ENCODE measurements at places on chromosomes 5 and 9.

GRCh38 chr9:18490641-18491370 lies 16.9 kb downstream of the ADAMTSL1 start:
- no peak for DNase-seq

DNA sequence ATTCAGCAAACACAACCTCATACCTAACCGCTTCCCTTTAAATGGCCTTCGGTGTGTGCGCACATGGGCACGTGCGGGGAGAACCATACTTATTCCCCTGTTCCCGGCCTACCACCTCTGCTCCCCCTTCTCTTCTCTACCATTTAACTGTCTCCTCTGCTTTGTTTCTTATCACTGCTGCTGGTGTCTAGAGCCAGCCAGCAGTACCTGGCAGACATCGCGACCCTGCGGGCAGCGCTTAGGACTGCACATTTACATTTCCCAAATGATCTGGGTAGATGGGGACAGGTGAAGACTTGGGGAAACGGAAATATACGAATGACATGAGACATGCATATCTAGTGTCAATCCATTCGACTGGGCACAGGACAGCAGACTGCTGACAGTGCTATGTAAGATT lies 56.6 kb downstream of the PSMB7 start:
- no peak for DNase-seq

DNA sequence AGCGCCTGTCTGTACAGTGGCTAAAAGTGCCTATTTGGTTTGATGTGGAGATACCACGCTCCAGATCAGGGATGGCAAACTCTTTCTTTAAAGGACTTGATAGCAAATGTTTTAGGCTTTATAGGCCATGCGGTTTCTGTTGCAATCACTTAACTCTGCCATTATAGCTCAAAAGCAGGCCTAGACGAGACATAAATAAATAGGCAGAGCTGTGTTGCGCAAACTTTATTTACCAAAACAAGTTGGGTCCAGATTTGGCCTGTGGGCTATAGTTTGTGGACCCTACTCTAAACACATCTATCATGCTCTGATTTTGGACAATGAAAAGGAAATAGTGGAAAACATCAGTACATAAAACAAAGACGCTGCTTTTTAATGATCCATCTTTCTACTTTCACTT lies 79.2 kb downstream of the PTCH1 start:
- DNase-seq = no peak

GRCh38 chr5:54401515-54401914 lies 54.0 kb upstream of the HSPB3 start:
- no peak for DNase-seq

DNA sequence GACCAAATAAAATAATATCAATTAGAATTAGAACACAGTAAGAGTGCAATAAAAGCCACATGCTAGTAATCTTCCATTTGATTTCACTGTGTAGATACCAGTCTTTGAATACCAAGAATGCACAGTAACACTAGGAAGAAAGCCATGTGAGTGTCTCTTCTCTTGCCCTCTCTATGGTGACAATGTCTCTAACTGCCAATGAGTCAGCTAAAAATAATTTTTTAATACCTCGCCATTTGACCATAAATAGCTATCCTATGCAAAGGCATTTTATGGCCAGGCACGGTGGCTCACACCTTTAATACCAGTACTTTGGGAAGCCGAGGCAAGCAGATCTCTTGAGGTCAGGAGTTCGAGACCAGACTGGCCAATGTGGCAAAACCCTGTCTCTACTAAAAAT lies 30.6 kb downstream of the EDIL3 start:
- DNase-seq = no peak

DNA sequence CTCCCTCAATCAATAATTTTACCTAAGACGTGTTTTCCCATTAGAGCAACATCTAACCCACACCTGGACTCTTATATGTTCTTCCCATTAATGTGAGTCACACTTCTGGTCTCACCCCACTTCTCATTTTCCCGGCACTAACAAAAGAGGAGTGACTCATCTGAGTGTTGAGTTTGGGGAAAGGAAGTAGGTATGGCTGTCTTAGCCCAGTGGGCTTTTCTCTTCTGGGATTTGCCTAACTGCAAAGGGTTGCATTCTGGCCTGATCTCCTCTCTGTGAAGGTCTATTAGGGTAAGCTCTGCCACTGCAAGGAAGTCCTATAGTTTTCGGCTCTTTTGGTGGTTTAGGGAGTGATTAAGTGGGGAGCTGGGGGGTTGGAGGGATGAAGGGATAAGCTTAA lies 195.6 kb downstream of the KIAA0825 start:
- DNase-seq = no peak

DNA sequence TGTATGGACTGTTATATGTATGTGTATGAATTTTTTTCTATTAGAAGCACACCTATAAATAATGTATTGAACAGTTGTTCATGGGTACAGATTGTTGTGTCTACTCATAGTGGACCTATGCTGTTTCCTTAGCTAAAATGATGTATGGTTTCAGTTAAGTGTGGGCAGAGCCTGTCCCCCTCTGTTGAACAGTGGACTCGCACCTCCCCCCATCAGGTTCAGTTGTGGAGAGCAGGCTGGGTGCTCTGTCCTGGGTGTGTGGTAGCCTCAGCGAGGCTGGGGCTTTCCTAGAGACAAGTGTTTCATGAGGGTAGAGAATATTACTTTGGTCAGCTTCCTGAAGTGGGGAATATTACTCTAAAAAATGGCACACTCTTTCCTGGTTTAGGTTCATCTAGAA lies 47.4 kb upstream of the LRRTM2 start:
- DNase-seq = no peak

DNA sequence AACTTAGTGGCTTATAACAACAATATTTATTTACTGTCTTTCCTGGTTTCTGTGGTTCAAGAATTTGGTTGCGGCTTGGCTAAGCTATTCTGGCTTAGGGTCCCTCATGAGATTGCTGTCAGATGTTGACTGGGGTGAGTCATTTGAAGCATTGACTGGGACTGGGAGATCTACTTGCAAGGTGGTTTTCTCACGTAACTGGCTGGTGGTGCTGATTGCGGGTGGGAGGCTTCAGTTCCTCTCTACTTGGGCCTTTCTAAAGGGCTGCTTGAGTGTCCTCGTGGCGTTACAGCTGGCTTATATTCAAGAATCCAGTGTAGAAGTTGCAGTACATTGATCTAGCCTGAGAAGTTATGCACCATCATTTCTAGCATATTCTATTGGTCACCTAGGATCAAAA lies 218.5 kb upstream of the ELAVL2 start:
- no peak for DNase-seq

- DNase-seq = no peak
Measured at GRCh38 chr5:141127305-141127704, 5.7 kb downstream of the PCDHB4 start.

GRCh38 chr9:105121861-105122430 lies 122.5 kb upstream of the SLC44A1 start:
- no peak for DNase-seq

DNA sequence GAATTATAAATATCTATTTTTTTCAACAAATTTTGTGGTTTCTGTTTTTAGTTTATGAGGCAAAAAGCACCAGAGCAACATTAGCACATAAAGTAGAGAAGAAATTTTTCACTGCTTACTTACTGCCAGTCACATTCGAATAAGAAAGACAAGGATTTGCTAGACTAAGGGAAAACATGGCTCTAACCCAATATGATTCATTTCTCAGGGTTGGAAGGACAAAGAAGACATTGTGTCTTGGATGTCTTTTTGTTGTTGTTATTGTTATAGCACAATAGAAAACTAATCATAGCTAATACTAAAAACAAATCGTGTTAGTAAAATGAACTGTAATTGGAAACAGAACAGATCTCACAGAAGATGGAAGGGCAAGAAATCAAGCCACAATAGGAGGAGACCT lies 90.9 kb upstream of the SLCO6A1 start:
- no peak for DNase-seq

- DNase-seq = no peak
Measured at GRCh38 chr9:38039090-38039906, 29.7 kb downstream of the SHB start.

DNA sequence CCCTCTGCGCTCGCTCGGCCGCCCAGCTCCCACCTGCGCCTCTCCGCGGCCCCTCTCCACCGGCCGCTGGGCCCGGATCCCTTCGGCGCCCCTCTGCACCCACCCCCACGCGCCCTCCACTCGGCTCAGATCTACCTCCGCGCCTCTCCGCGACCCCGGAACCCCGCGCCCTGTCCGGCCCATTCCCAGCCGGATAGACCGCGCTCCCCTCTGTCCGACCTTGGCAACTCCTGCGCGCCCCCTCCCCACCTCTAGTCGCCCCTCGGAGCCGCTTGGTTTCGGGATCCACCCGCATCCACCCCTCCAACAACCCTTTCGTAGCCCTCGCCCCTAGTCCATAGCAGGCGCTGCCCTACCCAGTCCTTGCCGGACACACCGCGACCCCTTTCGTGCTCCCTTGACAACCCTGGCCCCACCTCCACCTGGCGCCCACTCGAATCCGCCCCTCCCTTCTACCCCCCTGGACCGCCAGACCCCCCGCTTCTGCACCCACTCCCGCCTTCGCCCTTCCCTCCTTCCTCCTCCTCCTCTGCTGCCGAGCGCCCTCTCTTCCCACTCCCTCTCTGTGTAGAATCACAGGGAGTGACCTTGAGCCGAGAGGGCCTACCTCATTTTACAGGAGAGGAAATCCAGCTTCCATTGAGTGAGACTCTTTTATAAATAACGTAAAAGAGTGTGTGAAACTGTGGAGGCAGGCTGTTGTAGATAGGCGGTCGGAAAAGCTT lies 525 bp upstream of the AK3 start:
- DNase-seq = no peak

DNA sequence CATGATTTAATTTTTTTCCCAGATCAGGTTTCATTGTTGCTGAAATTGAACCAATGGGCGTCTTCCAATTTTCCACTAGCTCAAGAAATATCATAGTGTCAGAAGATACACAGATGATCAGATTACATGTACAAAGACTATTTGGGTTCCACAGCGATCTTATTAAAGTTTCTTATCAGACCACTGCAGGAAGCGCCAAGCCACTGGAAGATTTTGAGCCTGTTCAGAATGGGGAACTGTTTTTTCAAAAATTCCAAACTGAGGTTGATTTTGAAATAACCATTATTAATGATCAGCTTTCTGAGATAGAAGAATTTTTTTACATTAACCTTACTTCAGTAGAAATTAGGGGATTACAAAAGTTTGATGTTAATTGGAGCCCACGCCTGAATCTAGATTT lies 251.6 kb downstream of the ADGRV1 start:
- no peak for DNase-seq

GRCh38 chr5:3778000-3778550 lies 182.4 kb downstream of the IRX1 start:
- DNase-seq = no peak

- no peak for DNase-seq
Measured at GRCh38 chr9:114214686-114215414, 59.5 kb downstream of the COL27A1 start.

DNA sequence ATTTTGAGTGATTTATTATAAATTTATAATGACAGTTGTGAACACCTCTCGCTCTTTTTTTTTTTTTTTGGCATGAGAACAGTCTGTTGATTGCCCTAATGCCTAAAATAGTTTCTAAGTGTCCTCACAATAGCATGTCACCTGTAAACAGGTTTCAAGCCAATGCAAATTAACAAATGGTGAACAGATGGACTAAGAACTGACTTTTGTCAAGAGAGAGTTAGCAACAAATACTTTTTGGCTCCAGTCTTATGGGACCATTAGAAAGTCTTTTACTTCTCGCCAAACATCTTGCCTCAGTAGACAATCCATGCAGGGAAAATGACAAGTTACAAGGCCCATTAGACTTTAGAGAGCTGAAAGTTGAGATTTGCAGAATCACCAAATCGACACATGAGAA lies 67.8 kb downstream of the MED27 start:
- DNase-seq = no peak

- DNase-seq = no peak
Measured at GRCh38 chr9:71120501-71121247, 747 bp downstream of the TRPM3 start.

- DNase-seq = no peak
Measured at GRCh38 chr5:17190799-17191391, 26.5 kb upstream of the BASP1 start.

DNA sequence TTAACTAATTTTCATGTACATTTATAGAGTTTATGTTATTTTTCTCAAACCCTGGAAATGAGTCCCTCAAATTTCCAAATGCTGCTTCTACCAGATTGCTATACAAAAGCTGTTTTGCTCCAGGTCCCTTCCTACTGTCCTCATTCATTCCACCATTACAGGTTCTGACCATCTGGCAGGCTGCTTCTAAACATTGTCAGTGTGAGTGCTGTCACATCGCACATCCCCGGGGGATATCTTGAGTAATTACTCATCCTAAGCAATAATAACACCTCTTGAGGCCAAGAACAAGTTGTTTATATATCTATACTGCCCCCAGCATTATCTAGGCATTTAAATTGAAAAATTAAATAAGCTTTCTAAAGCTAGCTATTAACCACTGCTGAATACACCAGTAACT lies 1675.3 kb upstream of the CDH6 start:
- DNase-seq = no peak

DNA sequence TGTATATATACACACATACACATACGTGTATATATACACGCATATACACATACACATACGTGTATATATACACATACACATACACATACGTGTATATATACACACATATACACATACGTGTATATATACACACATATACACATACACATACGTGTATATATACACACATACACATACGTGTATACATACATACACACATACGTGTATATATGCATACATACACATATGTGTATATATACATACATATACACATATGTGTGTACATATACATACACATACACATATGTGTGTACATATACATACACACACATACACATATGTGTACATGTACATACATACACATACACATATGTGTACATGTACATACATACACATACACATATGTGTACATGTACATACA lies 82.6 kb downstream of the SYK start:
- no peak for DNase-seq

- DNase-seq = no peak
Measured at GRCh38 chr5:137887831-137888230, 1.4 kb upstream of the PKD2L2 start.

- DNase-seq = no peak
Measured at GRCh38 chr5:5822729-5823257, 400.3 kb downstream of the ICE1 start.

DNA sequence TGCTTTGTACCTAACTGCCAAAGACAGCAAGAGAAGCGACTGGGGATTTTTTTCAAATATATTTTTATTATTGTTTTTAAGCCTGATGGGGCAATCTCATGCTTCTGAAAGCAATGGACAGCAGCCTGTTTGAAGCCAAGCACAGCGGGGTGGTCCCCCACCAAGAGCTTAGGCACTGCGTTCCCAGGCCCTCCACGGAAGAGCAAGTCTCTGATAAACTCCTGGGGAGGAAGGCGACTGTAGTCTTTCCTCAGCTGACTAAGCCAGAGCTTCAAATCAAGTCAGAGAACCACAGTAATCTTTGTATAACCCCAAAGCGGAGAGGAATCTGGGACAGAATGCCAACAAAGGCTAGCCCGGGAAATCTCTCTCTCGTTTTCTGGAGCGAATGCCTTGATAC lies 54.4 kb downstream of the ARSB start:
- no peak for DNase-seq

GRCh38 chr9:107007402-107007801 lies 144.4 kb downstream of the ZNF462 start:
- DNase-seq = no peak

GRCh38 chr9:104506565-104506964 lies 2.5 kb downstream of the OR13F1 start:
- no peak for DNase-seq

GRCh38 chr5:74497706-74498105 lies 142.8 kb downstream of the ENC1 start:
- no peak for DNase-seq
